ENCODE measurements at places on chromosomes 3 and 15.

- DNase-seq: no peak
Measured at GRCh38 chr3:17013050-17013449, 128.3 kb downstream of the PLCL2 start.

DNA sequence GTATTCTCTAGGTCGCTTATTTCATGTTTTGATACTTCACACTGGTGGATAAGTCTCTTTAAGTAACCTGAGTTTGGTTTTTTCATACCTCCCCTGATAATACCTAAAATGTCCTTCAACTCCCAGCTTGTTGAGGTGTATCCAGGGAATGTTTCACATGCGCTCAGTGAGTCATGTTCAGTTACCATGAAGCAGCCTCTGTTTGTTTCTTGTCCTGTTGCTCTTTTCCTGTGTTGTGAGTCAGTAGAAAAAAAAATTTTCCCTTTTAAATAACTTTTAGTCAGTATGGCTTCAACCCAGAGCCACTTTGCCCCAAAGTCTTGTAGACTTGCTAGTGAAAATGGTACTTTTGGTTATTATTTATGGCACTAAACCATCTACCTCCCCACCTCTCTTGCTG is 278.4 kb upstream of the ZPLD1 start:
- DNase-seq: no peak

GRCh38 chr3:51622413-51622812 is 48.6 kb upstream of the TEX264 start:
- no peak for DNase-seq

DNA sequence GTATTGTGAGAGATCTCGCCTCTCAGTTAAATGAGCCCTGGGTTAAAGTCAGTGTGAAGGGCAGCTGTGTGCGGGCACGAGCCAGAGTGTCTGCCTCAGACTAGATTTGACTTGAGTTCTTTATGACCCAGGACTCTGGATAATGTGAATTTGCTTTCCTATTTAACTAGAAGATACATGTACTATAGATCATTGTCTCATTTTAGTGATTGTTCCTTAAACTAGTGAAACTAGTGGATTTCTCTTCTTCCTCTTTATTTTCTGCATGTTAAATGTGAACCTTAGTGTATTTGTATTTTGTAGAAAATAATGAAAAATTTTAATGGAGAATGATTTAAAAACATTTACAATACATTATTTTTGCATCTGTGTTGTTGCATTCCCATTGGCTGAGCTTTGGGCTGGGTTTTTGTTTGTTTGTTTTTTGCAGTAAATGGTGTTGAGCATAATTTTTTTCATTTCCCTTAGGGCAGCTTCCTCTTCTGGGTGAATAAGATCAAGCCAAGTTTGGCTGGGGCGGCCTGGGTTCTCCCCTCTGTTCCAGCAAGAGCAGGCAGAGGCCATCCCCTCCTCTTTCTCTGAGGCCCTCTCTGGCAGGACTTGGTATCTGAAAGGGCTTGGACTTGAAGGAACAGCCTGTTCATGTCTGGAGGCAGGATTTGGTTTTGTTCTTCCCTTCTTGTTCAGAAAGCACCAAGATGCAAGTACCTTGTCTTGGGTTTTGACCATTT is 15.0 kb downstream of the GCSAM start:
- DNase-seq: no peak

GRCh38 chr3:31232055-31233025 is 300.4 kb upstream of the STT3B start:
- no peak for DNase-seq

- no peak for DNase-seq
Measured at GRCh38 chr3:168330983-168331382, 235.3 kb upstream of the GOLIM4 start.

GRCh38 chr3:184211718-184212117 is 17.7 kb upstream of the VWA5B2 start:
- no peak for DNase-seq

DNA sequence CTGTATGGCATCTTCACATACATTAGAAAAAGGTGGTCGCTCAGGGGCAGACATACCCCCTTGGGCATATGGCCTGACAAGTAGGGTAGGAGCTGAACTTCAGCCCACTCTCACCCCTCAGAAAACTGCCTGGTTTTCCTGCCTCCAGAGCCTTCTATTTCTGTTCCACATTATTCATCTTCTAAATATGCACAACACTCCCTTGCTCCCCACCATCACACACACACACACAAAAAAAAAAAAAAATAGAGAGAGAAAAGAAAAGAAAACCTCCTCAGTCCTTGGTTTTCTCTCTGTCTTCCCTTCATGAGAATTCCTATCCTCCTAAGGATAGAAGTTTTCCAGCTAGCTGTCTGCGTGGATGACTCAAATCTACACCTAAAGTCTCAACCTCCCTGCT is 5.6 kb upstream of the ROPN1 start:
- no peak for DNase-seq

DNA sequence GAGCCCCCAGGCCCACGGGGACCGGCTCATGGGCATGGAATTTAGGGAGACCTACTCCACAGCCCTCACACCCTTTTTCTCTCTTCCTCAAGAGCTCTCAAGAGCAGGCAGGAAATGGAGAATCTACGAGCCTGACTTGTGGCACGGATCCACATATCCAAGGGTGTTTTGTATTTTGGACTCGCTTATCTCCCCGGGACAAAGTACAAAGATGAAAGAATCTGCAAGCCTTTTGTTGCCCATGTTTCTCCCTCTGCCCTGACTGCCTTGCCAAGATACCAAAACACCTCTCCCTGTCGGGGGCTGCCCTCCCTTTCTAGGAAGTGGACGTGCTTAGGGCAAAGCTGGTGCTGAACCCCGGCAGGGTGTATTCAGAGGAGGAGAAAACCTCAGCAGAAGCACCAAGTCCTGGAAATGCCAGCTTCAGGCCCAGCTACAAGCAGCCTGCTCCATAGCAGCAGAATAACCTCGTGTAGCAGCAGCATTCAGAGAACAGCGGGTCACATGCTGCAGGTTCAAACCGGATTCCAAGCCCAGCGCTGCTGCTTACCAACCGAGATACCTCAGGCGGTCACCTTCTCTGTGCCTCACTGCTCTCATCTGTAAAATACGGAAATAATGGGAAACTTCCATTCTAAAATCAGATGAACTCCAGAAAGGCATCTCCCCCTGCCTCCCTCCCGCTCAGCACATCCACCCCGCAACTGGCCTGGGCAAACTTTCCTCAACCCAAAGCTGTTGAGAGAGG is 35.2 kb downstream of the DNASE1L3 start:
- DNase-seq: no peak

DNA sequence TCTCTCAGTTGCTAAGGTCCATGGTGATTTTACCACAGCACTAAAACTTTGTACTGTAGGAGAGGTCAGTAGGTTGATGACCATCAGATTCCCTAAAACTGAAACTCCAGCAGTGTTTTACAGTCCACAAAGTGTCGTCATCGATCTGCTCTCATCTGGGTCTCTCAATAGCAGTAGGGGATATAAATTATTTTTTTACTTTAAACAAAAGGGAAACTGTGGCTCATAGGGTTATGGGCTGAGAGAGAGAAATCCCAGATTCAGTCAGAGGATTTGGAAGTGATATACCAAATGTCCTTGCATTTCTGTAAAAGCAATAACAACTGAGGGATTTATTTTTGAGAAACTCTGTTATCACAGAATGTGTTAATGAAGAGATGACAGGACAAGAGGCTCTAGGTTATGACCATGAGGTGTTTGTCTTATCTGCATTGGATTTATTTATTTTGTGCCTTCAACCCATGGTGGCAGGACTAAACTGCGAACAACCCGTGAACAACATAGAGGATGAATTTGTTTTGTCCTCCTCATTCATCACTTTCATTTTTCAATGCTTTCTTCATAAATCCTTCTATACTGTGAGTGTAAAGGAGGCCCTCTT is 869.7 kb downstream of the OTOL1 start:
- DNase-seq: no peak

GRCh38 chr15:41337047-41337446 is 4.4 kb downstream of the NUSAP1 start:
- DNase-seq: no peak

- DNase-seq: no peak
Measured at GRCh38 chr3:143375698-143376097, 256.1 kb downstream of the CHST2 start.

DNA sequence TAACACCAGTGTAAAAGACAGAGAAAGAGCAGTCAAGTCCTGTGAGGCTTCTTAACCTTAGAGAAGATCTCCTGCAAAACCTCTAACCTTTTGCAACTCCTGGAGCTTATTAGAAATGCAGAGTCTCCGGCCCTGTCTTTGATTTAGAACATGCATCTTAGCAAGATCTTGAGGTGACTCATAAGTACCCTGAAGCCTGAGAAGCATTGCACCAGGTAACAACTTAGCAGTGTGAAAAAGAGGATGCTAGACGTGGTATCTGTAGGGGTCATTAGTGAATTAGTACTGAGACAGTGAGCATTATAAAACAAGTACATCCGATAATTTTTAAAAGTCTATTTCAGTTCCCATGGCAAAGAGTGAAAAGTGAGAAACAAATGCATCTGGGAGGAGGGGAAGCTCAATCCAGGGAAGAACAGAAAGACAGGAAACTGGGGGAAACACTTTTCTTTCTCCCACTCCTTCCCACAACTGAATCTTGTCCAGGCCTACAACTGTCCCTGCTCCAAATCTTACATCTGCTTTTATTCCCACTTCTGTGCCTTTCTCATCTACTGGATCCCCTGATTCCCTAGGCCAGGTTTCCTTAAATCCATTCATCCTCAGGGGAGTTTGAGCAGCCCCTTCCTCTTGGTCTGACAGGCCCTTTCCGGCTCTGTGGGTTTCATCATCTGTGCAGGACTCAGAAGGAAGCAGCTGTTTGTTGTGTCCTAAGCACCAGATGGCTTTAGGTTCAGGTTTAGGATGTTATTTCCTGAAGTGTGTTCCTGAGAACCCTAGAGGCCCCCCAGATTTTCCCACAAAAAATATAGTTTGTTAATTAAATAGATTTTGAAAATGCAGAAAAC is 128.1 kb upstream of the IL12A start:
- no peak for DNase-seq

DNA sequence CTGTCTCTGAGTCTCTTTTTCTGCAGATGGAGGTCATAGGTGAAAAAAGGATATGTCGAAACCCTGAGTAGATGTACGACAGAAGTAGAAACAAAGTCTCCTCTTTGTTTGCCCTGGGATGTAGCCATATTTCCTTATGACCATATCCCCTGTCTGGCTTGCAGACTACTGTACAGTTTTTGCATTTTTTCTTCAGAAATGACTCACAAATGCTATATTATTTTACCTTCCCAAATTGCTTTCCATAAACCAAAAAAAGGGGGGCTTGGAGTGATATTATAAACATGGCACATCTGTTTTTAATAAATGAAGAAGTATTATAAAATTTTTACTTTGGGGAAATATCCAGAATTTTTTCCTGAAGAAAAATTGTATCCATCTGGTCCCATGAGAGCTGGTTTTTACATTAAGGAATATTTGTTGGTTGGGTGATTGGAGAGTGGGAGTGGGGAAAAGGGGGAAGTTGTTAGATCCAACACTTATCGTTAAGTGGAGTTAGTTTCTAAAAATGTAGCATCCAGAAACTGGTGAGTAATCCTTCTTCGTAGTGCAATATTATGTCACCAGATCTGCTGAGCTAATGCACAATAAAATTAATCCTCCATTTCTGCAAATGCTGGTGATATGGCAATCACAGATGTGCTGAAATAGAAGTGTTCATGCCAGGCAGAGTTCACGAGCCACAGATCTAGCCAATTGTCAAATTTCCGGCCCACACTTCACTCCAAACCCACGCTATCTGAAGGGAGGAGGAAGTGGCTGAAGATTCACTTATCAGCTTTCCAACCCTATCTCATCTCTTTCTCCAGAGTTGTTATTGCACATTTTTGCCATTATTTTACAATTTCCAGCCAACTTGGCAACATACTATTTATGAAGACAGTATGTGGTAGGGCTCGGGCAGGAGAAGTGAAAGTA is 313.6 kb upstream of the ATP11B start:
- DNase-seq: no peak

GRCh38 chr15:71752604-71753289 is 57.6 kb upstream of the NR2E3 start:
- no peak for DNase-seq

DNA sequence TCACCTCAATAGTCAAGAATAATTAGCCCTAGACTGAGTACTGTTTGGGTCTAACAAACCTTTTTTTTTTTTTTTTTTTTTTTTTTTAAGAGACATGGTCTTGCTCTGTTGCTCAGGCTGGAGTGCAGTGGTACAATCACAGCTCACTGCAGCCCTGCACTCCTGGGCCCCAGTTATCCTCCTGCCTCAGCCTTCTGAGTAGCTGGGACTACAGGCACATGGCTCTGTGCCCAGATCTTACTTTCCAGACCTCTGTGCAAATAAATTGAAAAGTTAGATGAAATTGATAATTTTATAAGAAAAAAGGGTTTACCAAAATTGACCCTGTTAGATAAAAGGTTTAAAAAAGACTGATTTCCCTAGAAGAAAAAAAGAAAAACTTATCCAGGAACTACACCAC is 79.0 kb downstream of the NR2E3 start:
- no peak for DNase-seq

DNA sequence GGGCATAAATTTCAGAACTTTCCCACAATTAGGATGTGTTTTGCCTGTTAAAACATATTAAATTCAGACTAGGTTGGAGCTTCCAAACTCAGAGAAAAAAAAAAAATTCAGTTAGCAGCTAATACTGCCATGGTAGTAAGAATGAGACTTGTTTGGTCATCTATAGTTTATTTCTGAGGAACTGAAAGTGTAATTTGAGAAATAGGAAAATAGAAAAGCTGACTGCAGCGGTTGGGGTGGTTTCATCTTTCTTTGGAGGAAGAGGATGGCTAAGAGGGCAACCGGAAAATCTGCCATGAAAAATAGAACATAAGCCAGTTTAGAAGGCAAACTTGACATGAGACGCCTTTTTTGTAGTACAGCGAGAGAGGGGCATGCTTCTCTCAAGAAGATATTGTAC is 371.2 kb upstream of the ROBO2 start:
- DNase-seq: no peak

GRCh38 chr3:87801409-87801808 is 257.4 kb downstream of the CGGBP1 start:
- DNase-seq: no peak

DNA sequence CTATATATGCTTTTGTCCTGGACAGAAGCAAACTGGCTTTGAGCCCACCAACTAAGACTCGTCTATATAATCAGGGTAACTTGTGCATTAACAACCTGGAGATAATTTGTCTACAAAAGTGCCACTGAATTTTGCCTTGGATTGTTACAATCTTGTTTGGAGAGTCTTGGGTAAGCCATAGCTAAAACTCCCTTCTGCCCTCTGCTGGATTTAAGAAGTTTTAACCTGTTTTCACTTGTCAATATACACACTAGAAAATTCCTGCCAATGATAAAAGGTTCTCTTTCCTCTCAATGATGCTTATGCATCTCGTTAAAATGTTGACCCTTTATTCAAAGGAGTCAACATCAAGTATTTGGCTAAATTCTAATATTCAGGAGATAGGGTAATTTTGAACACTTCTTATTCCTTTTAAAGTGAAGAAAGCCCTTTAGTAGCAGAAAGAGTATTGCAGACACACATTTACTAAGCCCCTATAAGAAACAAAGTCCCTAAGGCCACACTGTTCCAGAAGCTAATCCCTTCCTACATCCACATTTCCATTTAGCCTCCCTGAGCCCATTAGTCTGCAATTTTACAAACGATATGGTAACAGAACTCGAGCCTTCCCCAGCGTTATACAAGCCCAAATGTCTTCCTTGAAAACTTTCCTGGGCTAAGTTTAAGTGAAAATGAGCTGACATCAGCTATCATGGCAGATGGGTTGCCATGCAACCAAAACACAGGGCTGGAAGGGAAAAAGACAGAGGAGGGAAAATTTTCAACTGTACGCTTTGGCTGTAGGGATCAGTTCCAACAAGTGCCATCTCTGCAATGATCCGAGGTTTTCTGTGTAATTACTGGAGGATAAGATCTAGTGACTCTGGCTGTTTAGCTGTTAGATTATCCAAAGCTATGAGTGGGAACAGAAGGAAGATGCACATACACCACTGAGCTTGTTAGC is 75.9 kb upstream of the FGF12 start:
- DNase-seq: no peak

Measured in stimulated activated CD8-positive, alpha-beta memory T cell treated with anti-CD3 and anti-CD28 coated beads, Interleukin-4, amount 100 ng/mL, for 24 hours (primary cell).